ENCODE measurements at places on chromosomes 7 and 10.
A peak's percentile ranks its signal among the peaks of the same experiment; 100 is the strongest.

- DNase-seq, result no peak
Observed at GRCh38 chr10:73405556-73405955, 8.3 kb downstream of the ANXA7 start.

GRCh38 chr7:112453505-112454171 is 3.4 kb downstream of the IFRD1 start:
- DNase-seq, result no peak

DNA sequence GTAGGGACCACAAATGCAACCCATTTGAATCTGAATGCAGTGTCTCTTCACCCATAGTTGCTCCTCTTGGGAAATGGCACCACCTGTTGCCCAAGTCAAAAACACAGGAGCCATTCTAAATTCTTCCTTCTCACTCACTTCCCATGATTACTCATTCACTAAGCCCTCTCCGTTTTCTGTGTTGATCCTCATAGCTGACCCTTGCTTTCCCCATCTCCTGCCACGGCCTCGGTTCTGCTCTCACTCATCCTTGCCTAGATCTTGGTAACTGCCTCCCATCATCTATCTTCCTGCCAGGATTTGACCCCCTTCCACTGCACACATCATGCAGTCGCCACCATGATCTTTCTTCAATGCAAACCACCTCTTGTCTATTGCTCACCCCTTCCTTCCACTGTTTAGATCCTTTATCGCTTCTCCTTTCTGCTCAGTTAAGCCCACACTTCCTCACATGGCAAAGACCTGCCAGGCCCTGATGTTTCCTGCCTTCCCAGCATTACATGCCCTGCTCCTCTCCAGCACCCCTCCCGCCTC is 19.0 kb upstream of the CPN1 start:
- peak; percentile 24 for DNase-seq

GRCh38 chr7:92456236-92456635 is 9.0 kb downstream of the GATAD1 start:
- no peak for DNase-seq

GRCh38 chr10:95233377-95234034 is 39.5 kb downstream of the ACSM6 start:
- no peak for DNase-seq

GRCh38 chr7:107166736-107167426 is 1.9 kb upstream of the HBP1 start:
- no peak for DNase-seq
